ENCODE measurements at places on chromosomes 2 and 18.

DNA sequence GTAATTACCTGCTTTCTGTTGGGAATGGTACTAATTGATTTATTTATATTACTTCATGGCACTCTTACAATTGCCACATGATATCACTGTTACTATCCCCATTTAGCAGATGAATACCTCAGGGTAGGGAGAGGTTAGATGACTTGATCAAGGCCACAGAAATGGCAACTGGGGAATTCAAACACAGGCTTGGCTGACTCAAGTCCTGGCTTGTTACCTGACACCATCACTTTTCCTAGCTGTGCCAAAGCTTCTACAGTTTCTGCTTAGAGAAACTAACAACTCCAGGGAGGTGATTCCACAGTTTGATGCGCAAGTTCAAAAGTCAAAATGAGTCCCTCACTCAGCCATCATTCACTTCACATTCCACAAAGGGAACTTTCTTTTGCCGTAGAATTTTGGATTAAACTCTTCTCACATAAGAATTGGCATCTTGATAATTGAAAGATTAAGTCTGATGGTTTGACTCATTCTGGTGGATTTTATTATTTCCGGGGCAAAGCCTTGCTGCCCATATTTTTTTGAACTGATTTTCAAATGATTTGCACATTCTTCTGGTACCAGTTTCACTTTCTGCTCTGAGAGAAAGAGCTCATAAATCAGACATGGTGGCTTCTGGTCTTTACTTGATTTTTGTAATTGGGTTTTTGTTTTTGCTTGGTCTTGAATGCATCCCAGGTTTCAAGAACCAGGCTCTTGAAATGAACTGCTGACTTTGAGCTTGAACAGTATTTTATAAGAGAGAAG lies 656.8 kb downstream of the BCL11A start:
- DNase-seq: no peak

DNA sequence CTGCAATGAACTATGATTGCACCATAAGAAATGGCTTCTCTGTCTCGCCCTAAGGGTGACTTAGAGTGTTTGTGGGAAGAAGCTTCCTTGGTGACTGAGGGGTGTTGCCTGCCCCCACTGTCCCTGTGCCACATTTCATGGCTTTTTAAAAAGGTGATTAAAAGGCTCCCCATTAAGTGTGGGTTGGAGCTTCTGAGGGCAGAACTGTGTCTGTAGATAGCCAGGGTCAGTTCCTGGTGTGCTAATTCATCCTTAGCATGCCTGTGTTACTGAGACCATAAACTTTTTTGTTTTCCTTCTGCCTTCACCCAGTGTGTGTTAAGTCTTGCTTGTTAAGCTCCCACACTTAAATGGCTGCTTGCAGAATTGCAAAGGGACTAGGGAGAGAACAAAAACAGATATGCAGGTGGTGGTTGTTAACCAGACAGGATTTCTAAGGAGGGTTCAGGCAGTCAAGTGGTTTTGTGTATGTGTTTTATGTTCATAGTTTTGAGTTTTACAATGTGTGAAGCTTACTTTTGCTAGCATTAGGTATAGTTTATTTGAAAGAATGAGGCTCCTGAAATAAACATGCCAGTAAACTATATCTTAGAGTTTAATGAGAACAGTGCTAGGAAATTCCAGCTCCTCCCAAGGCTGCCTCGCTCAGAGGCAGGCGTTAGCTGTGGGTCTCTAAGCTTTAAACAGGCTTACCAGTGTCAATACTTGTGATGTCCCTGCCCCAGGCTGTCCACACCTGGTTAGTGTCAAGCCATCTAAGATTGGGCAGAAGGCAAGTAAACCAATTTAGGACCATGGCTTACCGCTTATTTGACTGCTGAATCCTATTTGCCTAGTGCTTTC lies 14.5 kb downstream of the CERS6 start:
- no peak for DNase-seq

- no peak for DNase-seq
Observed at GRCh38 chr2:239160226-239161143, 240.3 kb downstream of the HDAC4 start.

- DNase-seq: no peak
Observed at GRCh38 chr2:159506202-159506601, 110.1 kb downstream of the BAZ2B start.

DNA sequence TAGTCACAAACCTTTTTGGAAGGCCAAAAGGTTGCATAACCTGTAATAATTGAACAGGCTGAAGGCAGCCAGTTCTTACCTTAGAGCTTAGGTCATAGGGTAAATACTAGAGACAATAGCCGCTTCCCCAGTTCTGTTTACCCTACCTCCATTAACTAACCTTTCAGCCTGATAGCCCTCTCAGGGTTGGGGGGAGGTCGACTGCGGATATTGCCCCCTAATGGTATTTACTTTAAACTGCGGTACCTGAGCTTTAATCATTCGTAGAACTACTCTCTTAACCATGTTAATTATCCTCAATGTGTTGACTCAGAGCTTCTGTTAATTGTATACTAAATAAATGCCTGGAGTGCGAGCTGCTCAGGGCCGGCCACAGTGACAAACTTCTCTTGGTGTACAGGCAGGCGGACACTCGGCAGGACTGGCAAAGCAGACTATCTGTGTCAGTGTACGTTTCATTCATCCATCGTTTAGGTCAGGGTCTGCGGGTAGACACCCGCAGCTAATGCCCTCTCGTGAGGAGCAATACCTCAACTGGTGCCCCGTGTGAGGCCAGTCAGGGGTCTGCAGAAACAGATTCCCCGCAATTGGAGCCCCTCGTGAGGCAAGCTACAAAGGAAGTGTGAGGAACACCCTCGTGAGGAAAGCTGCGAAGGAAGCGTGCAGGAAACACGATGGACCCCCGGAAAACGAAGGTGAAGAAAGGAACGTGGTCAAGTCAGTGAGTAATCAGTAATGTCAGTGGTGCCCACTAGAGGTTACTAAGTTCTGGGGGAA lies 115.3 kb upstream of the SCN7A start:
- no peak for DNase-seq

DNA sequence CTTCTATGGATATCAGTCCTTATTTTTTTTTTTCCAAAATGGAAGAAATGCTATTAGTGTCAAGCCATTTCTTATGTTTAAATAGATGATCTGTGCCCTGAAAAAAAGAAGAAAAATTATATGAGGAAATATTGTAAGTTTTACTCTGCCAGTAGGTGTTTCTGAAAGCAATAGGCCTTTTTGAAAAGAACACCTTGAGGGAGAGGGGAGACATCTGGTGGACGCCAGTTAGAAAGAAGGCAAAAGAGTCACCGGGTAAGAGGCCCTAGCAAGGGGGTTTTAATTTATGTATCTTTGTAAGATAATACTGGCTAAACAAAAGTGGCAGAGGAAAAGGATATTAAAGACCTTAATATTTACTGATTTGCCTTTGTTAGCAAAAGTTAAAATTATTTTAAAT lies 56.1 kb downstream of the DYNAP start:
- DNase-seq: no peak

GRCh38 chr2:67321588-67321903 lies 75.6 kb upstream of the ETAA1 start:
- DNase-seq: no peak

DNA sequence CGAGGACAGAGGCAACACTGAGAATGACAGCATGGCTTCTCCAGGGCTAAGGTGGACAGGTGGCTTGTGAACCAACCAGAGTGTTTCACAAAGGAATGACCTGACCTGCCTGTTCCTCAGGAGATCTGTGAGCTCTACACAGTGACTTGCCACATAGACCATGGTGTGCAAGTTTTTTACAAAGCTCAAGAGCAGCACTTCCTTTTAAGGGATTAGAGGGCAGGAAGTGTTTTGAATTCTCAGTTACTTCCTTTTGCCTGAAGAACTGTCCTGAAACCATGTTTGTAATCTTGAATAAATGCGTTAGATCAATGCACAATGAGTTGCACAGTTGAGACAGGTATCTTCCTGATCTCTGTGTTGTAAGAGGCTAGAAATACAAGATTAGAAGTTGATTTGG lies 421.9 kb downstream of the THSD7B start:
- no peak for DNase-seq

DNA sequence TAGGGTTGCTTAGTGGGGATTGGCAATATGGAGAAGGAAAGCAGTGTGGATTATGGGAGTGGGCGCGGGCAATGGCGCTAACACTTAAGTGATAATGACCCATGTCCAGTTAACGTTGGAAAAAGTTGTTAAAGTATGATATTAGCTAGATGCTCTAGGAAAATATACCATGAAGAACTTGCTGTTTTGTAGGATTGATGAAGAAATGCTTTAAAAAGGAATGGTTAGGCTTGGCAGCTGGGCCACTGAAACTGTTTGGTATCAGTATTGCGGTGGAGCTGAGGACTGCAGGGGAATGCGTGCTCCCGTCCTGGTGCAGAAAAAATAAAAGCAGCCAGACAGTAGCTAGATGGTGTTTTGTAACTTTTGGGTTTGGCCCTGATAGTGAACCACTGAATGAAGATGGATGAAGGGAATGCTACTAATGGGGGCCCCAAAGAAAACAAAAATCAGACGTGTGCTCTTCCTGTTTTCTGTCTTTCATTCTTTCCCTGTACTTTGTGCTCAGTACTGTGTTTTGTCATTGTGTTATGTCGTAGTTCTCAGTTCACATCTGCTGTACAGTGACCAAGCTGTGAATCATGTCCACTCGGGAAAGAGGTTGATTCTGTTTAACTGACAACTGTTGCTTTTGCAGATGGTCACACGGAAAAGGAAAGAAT lies 999 bp downstream of the INSIG2 start:
- DNase-seq: peak; percentile 1

Measured in CD4-positive, alpha-beta T cell treated with Interferon gamma for 1 hour (primary cell).